Hepatic stellate cell (primary cell): ENCODE measurements at places on chromosomes 6 and 20.
A peak's percentile ranks its signal among the peaks of the same experiment; 100 is the strongest.

- DNase-seq = no peak
These were observed 7.5 kb upstream of the GTF3C6 start for GRCh38 chr6:110951008-110951407.

DNA sequence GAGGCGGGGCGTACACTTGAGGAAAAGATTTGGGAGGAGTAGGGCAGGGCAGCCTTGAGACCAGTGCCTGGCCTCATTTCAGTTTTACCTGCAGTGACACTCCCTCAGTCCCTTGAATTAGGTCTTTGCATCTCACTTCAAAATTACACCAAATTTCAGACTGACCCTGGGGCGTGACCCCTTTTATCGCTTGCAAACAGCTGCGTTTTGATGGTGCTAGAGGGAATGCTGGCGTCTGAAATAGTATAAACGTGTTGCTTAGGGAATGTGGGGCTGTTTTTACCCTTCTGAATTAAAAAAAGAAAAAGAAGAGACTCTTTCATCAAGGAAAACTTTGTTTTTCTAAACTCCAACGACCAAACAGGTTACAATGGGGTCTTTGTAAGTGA lies 21.0 kb downstream of the COL9A1 start:
- DNase-seq = no peak

DNA sequence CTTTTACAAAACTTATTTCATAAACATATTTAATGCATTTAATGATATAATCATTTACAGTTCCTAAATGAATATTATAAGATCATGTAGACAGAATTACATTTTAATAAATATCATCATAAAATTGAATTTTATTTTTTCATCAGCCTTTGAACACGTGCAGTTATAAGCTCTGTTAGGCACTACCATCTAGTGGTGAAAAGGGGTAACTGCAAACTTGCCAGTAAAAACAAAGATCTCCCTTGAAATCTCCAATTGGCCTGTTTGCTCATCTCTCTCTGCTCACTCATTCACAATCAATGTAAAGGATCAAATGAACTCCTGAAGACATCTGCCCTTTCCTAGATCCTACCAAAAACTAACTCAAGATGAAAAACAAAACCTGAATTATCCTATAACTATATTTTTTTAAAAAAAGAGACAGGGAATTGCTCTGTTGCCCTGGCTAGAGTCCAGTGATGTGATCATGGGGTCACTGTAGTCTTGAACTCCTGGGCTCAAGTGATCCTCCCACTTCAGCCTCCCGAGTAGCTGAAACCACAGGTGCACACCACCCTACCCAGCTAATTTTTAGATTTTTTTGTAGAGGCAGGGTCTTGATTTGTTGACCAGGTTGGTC lies 31.7 kb downstream of the SAMHD1 start:
- DNase-seq = peak; percentile 62

DNA sequence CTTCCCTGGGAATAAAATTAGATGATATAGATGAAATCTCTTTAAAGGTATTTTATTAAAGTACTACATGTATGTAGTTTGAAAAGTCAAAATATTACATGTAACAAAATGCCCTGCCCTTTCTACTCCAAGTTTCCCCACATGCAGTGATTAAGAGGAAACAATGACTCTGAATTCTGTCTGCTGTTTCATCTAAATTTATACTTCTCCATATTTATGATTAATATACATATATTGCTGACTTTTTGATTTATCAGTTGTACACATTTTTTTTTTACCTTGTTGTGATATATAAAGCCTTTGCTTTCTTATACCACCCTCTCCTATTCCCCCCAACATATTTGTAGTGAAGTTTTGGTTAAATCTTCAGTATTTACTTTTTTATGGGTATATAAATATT lies 127.9 kb downstream of the ZFAND3 start:
- DNase-seq = no peak

- DNase-seq = no peak
These were observed 60.7 kb downstream of the DLGAP4 start for GRCh38 chr20:36366623-36367369.

- DNase-seq = no peak
These were observed 27.0 kb upstream of the ETV7 start for GRCh38 chr6:36414481-36414880.

DNA sequence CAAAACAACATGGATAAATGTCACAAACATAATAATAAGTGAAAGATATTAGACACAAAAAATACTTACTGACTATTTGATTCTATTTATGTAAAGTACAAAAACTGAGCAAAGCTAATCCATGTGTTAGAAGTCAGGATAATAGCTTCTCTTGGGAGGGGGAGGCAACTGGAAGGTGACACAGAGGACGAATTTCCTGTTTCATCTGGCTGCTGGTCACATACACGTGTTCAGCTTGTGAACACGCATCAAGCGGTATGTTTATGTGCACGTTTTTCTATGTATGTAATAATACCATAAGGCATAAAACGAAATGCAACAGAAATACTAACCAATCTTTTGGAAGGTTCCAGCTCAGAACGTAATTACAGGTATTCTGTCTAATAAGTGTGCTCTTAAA lies 54.3 kb downstream of the MKKS start:
- no peak for DNase-seq

- no peak for DNase-seq
These were observed 236.1 kb downstream of the PACRG start for GRCh38 chr6:162963861-162964260.

GRCh38 chr6:135269481-135269891 lies 88.4 kb downstream of the MYB start:
- DNase-seq = no peak

- DNase-seq = no peak
These were observed 13.2 kb upstream of the TFB1M start for GRCh38 chr6:155327326-155328073.

GRCh38 chr20:44039147-44039546 lies 124.5 kb downstream of the TOX2 start:
- DNase-seq = no peak

GRCh38 chr20:63115651-63116411 lies 100.1 kb downstream of the YTHDF1 start:
- DNase-seq = no peak

- DNase-seq = peak; percentile 12
These were observed 63.9 kb downstream of the FHL5 start for GRCh38 chr6:96626759-96627364.

DNA sequence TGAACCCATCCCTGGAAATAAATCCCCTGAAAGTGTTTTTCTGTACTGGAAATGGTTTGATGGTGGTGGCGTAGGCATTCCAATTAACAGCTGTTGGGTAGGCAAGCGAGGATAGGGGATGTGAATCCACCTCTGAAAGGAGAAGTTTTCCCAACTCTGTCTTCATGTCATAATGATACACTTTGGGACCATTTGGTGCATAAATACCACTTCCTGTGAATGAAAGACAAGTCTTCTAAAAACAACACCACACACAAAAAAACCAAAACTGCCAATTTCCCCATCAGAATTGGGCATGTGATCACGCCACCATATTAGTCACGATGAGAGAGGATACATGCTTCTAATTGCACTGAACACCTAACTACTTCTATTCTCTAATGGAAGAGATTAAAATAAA lies 6.4 kb downstream of the VNN2 start:
- no peak for DNase-seq

DNA sequence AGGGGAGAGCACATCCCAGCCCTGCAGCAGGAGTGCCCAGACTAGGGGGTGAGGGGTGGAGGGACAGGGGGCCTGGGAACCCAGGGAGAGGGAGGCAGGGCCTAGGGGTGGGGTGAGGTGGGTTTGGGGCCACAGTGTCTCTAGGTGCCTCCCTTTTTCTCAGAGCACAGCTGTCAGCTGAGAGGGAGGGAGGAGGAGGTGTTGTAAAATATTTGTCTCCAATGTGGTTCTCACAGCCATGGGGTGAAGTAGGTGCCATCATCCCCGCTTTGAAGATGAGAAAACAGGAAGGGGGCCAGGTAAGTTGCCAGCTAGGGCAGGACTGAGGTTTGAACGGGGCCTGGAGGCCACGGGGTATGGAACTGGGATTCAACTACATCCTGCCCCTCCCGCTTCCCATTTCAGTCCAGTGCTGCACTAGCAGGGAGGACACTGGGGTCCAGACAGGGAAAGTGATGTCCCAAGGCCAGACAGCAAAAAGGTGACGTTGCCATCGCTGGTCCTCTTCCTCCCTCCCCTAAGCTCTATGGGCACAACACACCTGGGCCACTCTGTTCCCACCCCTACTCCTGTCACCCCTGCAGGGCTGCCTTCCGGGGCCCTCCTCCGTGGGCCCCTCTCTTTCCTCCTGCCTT lies 20.3 kb downstream of the PACSIN1 start:
- no peak for DNase-seq

- no peak for DNase-seq
These were observed 46.4 kb downstream of the PRL start for GRCh38 chr6:22250486-22250885.
